ENCODE measurements at places on chromosomes 12 and 14.
A peak's percentile ranks its signal among the peaks of the same experiment; 100 is the strongest.

GRCh38 chr12:117671734-117672133 is 297.1 kb downstream of the KSR2 start:
- DNase-seq = no peak

GRCh38 chr12:5165296-5165970 is 121.8 kb downstream of the KCNA5 start:
- DNase-seq = no peak

DNA sequence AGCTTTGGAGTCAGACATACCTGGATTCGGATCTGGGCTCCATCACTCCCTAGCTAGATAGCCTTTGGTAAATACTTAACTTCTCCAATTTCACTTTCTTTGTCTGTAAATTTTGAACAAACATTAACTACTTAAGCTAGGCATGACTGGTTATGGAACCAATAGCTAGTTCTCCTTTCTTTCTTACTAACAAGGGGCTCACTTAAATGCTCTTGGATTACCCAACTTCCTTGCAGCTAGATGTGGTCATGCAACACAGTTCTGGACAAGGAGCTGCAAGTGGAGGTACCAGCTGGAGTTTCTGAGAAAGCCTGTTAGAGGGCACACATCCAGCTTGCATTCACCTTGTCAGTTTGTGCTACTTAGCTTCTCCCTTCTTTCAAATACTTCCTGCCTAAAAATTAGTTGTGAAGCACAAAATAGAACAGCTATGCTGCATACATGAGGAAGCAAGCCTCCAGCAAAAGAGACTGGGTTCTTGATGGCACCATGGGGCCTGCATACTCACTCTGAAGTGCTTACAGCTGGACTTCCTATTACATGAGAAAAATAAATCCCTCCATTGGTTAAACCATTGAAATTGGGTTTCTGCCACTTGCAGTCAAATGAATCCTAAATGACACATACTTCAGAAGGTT is 210.1 kb upstream of the EEA1 start:
- no peak for DNase-seq

GRCh38 chr12:1277905-1278304 is 286.9 kb downstream of the ERC1 start:
- no peak for DNase-seq

DNA sequence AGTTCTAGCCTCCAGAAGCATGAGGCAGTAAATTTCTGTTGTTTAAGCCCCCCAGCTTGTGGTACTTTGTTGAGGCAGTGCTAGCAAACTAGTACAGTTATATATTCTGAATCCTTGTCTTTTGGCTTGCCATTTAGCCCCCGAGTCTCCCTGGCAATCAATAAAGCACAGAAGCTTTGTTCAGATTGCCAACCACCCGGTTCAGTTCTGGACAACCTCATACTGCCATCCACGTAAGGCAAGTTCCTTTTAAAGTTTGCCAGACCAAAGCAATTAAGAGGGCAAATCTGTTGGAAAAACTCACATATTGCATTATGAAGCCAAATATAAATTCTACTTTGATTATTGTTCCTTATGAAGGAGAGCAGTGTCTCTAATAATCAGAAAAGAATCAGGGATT is 67.1 kb downstream of the RERG start:
- no peak for DNase-seq

GRCh38 chr12:122866379-122866778 is 29.5 kb downstream of the VPS37B start:
- DNase-seq = no peak

DNA sequence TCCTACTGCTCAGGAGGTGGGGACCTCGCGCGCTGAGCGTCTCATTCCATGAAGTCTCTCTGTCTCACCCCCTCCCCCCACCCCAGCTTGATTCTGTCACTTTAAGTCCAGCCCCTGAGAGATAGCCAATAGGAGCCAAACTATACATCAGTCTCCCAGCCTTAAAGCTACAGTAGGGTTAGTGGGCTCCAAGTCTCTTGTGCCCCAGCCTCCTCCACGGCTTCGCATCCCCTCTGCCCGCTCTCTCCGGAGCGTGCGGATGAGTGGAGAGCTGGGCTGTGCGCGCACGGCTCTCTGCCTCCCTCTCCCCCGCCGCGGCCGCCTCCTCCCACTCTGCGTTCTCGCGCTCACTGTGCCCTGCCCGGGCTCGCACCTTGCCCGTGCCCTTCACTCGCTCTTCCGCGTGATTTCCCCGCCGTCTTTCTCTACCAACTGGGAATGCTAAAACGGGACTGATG is at the start of gene ESRRB:
TSS of gene ESRRB (plus strand) at position 191 of the 458 bp plus-strand sequence. CDS start at position 456, 265 bp downstream.
- DNase-seq = no peak

DNA sequence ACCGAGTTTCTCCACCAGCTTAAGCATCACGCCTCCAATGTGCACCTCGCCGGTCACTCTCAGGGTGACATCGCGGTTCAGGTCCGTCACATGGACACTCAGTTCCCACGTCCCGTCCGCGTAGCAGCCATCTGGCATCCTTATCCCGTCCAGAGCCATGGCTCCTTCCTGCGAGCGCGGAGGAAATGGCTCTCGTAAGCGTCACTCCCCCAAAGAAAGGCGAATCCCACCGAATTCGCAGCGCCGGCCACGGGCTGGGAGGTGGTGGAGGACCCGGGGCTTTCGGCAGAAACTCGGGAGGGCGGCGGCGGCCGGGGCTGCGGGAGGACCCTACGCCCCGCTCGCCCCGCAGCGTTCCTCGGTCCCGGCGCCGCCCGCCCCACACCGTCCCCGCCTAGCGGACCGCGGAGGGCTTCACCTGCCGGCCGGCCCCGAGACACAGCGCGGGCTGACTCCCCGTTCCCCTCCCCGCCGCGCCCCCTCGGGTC is 396 bp downstream of the FERMT2 start:
- peak; percentile 59 for DNase-seq

- no peak for DNase-seq
These were observed 129.9 kb upstream of the CLEC14A start for GRCh38 chr14:38385836-38386235.

GRCh38 chr14:91361233-91361811 is 56.3 kb downstream of the CCDC88C start:
- no peak for DNase-seq

GRCh38 chr14:65320661-65321308 is 91.7 kb upstream of the FUT8 start:
- DNase-seq = no peak

- DNase-seq = no peak
These were observed 37.6 kb downstream of the SPTB start for GRCh38 chr14:64841772-64842750.

DNA sequence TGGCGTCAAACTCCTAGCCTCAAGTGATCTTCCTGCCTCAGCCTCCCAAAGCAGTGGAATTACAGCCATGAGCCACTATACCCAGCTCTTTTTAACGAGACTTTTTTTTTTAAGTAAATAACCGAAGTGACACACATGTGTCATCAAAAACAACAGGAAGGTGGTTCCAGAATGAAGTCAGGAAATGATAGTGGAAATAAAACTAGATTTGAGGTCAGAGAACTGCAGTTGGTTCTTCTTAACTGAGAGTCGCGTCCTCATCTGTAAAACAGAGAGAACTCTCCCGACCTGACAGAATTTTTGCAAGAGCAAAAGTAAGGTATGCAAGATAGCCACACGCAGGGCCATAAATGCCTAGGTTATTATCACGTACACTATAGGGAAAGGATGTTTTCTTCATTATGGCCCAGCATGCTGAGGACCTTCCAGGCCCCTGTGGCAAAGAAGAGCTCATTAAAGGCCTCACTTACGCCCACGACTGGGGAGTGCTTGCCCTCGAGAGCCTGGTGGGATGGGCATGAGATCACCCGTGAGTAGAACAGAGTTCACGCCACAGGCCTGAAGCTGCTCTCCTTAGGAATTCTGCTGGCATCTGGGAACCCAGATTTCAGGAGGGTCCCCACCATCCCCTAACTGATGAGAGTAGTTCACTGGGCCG is 67.2 kb downstream of the SCARB1 start:
- no peak for DNase-seq

GRCh38 chr12:15928346-15928745 is 17.2 kb downstream of the DERA start:
- no peak for DNase-seq

- DNase-seq = peak; percentile 51
These were observed 1.9 kb downstream of the CARMIL3 start for GRCh38 chr14:24053548-24054323.

DNA sequence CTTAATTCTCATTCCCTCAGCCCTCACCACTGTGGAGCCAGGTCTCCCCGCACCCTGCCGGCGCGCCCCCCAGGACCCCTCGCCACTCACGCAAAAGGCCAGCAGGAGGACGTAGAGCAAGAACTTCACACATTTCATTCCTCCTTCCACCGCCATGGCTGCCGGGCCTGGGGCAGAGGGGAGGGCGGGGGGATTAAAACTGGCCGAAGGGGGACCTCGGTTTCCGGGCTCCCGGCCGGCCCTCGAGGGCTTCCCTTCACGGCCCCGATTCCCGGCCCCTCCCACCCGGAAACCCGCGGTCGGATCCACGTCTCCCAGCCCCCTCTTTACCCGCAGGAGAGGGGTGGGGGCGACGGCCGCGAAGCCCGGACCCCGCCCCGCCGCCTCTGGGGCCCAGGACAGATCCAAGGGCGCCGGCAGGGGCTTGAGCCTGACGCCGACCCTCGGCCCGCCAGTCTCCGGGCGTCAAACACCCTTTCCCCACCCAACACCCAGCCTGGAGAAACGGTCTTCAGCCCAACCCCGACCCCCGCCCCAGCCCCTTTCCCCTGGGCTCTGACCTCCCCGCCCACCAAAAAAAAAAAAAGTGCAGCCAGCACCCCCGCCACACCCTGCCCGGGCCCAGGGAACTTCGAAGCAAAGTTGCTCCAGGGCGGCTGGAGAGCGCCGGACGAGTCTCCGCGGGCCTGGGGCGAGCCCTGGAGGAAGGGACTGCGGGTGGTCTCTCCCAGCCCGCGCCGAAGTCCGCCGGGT is 447 bp downstream of the CD63 start:
- no peak for DNase-seq

DNA sequence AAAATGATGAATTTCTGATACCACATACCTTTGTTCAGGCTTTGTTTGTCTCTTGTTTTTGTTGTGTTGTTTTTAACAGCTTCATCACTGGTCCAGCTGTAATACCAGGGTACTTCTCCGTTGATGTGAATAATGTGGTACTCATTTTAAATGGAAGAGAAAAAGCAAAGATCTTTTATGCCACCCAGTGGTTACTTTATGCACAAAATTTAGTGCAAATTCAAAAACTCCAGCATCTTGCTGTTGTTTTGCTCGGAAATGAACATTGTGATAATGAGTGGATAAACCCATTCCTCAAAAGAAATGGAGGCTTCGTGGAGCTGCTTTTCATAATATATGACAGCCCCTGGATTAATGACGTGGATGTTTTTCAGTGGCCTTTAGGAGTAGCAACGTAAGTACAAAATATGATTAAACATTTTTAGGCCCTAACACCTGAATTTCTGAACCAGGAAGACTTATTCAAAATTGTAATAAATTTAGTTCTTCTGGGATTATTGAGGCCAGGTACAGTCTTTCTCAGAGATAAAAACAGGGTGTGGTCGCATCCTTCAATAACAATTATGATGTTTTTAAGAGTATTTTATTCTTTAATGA is 22.4 kb downstream of the RXYLT1 start:
- DNase-seq = no peak

DNA sequence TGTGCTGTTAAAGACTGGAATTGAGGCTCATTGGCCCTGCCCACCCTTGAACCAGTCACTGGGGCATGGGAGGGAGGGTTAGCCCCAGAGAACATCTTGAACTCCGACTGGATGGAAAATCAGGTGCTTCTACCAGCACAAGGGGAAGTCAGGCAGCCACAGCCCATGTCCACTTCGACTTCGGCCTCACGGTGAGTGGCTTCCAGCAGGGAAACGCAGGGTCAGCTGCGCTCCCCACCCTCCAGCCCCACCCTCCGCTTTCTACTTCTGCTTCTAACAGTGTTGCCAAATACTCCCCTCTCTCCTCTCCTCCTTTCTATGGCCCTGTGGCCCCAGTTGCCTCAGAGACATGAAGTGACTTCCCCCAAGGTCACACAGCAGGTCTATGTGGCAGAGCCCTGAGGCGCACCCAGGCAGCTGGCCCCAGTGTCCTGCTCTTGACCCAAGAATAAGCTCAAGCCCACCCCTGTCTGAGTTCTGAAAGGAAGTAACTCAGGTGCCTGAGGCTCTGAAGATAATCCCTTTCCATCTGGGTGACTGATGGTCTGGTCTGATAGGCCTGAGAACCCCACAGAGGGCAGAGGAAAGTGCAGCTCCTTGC is 11.9 kb upstream of the SH2B3 start:
- DNase-seq = no peak

GRCh38 chr12:100860611-100861010 is 66.0 kb downstream of the ANO4 start:
- no peak for DNase-seq

DNA sequence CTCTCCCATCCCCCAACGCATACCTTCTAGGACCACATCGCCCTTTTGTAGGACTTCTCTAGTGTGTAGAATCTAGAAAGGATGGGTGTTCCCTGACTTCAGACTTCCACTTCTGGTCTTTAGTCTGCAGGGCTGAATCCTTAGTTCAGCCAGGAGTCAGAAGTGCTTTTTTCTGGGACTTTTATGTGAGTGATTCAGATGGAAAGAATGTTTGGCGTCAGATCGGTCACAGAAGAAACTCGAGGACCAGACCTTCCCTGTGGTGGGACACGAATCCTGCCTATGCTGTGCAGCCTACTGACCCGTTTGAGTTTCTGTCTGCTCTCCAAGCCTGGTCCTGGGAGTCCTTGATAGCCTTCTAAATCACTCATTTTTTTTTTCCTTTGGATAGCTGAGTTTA is 165.4 kb upstream of the SSTR1 start:
- DNase-seq = no peak

- no peak for DNase-seq
These were observed 764 bp downstream of the RBM25 start for GRCh38 chr14:73058922-73059673.

DNA sequence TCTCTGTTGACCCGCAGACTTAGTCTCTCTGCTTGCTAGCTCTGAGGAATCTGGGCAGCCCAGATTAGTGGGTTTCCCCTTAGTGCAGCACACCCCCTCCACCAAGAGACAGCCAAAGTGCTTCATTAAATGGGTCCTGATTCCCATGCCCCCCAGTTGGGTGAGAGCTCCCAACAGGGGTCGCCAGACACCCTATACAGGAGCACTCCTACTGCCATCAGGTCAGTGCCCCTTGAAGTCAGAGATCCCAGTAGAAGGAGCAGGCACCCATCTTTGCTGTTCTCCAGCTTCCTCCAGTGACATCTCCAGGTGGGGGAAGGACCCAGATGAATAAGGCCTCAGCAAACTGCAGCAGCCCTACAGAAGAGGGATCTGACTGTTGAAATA is 36.7 kb upstream of the C14orf132 start:
- DNase-seq = no peak

Measured in activated CD8-positive, alpha-beta memory T cell treated with anti-CD3 and anti-CD28 coated beads, Interleukin-2, amount 50 U/mL, for 48 hours (primary cell).